Activated CD4-positive, alpha-beta T cell treated with anti-CD3 and anti-CD28 coated beads for 36 hours (primary cell): ENCODE measurements at places on chromosomes 5 and 9. TPM values are rescaled to one million over a fixed set of nuclear protein-coding genes. Genes with fewer than 3 reads are reported as not detected.

Gene FRMPD1
- total RNA-seq = not detected

Gene EFCAB9
- total RNA-seq = not detected

Gene TMEM174
- total RNA-seq = not detected

Gene ENTREP1
- total RNA-seq = not detected

Gene LCN9
- total RNA-seq = not detected

Gene NLN
- 30.9 TPM for total RNA-seq

Gene KCNV2
- total RNA-seq = not detected

Gene SLC34A3
- not detected for total RNA-seq

Gene ZNF658
- total RNA-seq = 2.1 TPM

Gene BASP1
- total RNA-seq = 1.3 TPM

Gene CAPSL
- 1.7 TPM for total RNA-seq

Gene ZFP37
- total RNA-seq = 1.5 TPM

Gene ASPN
- not detected for total RNA-seq

Gene HAVCR1
- not detected for total RNA-seq

Gene REEP2
- total RNA-seq = 4.0 TPM

Gene STKLD1
- total RNA-seq = 0.40 TPM

Gene PAX5
- 0.51 TPM for total RNA-seq

Gene LPAR1
- total RNA-seq = not detected
